ENCODE measurements at places on chromosomes 5 and 9.

GRCh38 chr5:35319333-35320002 is 89.2 kb upstream of the PRLR start:
- DNase-seq, result peak; percentile 72

DNA sequence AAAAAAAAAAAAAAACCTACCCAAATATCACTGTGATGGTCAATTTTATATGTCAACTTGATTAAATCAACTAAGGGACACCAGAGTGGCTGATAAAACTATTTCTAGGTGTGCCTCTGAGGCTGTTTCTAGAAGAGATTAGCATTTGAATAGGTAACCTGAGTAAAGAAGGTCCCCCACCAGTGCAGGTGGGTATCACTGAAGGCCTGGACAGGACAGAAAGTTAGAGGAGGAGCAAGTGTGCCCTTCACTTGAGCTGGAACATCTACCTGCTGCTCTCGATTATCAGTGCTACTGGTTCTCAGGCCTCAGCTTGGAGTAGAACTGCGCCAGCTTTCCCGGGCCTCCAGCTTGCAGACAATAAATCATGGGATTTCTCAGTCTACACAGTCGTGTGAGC is 88.7 kb downstream of the TLE1 start:
- DNase-seq, result no peak

- no peak for DNase-seq
Measured at GRCh38 chr5:54009357-54009756, 301.0 kb downstream of the ARL15 start.

DNA sequence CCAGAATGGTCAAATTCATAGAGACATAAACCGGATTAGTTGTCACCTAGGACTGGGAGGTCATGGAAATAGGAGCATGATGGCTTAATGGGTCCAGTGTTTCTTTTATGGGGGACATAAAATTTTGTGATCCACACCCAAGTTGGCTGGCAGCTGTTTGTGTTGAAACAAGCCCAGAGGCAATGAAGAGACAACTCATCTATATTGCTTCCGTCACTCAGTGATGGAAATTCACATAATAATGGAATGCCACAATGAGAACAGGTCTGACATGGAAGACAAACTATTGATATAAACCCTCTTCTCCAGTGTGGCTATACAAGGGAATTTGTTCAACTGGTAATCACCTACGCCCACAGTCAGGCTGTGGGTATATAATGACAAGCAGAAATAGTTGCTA is 173.2 kb downstream of the GNA14 start:
- DNase-seq, result no peak

GRCh38 chr5:103404483-103404882 is 145.9 kb downstream of the MACIR start:
- no peak for DNase-seq

DNA sequence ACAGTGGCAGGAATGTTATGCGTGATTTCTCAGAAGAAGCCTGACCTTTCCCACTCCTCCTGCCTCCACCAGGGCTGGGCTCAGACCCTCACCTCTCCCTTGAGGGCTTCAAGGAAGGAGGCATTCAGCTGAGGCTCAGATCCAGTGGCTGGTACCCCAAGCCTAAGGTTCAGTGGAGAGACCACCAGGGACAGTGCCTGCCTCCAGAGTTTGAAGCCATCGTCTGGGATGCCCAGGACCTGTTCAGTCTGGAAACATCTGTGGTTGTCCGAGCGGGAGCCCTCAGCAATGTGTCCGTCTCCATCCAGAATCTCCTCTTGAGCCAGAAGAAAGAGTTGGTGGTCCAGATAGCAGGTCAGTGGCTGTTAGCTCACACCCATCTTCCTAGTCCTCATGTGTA is 9.9 kb downstream of the BTNL9 start:
- no peak for DNase-seq

GRCh38 chr5:166505544-166505943 is 1785.9 kb upstream of the WWC1 start:
- DNase-seq, result no peak

- DNase-seq, result peak; percentile 69
Measured at GRCh38 chr5:80346055-80346454, 26.3 kb downstream of the SPZ1 start.

DNA sequence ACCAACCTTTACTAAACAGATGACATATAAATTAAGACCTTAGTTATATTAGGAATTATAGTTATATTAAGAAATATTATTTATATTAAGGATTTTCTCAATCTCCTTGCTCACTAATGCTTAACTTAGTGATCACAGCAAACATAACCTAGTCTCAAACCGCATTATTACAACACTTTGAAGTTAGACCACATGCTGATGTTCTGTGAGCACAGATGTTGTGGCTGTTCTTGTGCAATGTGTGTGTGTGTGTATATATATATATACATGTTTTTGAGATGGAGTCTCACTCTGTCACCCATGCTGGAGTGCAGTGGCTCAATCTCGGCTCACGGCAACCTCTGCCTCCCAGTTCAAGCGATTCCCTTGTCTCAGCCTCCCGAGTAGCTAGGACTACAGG is 20.5 kb downstream of the ELP1 start:
- peak; percentile 78 for DNase-seq

- no peak for DNase-seq
Measured at GRCh38 chr5:34756781-34757624, 82.0 kb upstream of the TTC23L start.

DNA sequence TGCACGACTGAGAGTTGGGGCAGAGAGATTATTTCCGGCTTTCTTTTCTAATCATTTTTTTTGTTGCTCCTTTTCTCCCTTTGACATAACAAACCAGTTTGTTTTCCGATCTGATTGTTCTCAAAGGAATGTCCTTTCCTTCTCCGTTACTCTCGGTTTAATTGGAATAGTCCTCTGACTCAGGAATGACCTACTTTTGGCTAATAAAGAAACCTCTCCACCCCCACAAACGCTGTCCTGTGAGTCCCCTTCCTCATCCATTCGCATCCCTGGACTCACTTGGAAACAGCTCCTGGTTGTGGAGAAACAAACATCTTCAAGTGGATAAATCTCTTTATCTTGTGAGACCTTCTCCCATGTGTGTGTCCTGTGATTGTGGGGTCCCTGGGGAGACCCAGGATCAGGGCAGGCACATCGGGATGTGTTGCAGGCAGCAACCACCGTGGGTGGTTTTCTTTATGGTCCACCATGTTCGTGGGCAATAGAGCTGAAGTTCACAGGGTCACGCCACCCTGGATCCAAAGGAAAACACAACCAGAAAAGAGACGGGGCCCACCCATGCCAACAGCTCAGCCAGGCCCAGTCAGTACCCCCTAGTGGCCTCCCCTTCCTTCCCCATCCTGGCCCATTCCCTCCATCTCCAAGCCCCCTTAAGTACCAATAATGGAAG is 45.2 kb upstream of the NEK6 start:
- DNase-seq, result no peak

DNA sequence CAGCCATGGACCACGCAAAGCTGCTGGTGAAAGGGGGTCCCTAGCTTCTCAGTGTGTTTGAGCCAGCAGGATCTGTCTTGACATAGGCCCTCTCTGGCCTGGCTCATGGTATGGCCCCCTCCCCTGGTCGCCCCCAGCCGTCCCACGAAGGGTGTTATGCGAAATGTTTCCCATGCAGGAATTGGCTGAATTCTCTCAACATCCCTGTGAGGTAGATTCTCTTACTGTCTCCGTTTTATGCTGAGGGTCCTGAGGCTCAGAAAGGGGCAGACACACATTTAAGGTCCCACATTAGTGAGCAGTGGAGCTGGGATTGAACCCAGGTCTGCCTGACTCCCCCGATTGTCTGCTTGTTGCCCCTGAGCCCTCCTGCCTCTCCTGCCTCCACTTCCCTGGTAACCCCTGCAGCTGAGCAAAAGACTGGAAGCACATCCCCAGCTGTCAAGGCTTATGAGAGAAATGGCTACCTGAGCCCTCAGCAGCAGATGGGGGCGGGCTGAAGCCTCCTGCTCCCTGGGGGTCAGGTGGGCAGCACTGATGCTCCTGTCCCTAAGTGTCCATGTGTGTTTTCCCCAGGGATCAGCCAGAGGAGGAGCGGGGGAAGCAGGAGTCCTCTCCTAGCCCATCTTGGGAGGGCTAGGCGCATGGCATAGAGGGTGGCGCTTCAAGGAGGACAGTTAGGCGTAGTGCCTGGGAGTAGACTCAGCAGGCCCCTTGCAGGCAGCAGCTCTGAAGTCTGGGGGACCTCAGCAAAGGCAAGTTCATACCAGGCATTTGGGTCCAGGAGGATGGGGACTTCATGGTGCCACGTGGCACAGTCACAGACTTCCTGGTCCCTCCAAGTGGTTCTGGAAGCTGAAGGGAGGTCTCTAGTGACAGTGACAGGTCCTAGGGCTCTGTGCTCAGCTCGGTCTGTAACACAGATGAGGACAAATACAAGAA is 49.0 kb upstream of the GARNL3 start:
- DNase-seq, result no peak

Measured in hematopoietic multipotent progenitor cell treated with erythropoietin and hydrocortisone succinate and interleukin-3 and kit ligand, for 6 days (in vitro differentiated cells).